Right ventricle myocardium superior (tissue), 1 donor: ENCODE measurements at places on chromosomes 2 and 18. TPM values are rescaled to one million over a fixed set of nuclear protein-coding genes. Genes with fewer than 3 reads are reported as not detected.

Gene RAB12
- 123 TPM for total RNA-seq

Gene CREG2
- total RNA-seq = not detected

DNA sequence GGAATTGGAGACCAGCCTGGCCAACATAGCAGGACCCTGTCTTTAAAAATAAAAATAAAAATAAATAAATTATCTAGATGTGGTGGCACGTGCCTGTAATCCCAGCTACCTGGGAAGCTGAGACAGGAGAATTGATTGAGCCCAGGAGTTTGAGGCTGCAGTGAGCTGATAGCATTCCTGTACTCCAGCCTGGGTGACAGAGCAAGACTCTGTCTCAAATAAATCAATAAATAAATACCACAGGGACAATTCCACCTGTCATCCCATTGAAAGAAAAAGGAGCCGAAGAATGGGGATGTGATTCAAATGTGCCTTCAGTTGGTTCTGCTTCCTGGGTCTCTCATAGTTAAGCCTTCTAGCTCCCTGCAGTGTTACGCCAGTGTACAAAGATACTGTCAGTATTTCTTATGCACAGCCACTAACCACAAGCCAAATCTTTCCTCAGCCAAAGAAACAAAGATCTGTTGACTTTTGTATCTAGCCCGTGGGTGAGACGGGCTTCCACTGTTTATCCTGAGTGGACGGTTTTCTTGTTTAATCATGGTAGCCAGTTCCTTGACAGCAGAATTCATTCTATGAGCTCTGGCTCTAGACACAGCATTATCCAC, 12.6 kb downstream of the LGALSL start:
- DNase-seq = no peak

DNA sequence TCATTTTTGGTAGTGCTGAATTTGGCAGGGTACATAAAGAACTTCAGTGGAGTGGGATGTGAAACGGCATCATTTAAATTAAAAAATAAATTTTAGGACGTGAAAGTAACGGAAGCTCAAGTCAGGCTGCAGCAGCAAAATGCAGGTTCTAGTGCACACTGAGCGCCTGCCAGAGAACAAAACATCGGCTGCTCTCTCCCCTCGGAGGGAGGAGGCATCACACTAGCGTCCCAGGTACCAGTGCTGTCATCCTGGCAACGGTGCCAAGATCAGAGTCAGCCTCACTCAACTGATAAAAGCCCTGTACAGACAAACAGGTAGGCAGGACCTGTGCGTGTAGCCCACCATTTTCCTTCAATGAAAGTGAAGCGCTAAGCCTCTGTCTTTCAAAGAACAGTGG, 261.5 kb downstream of the PTGR3 start:
- no peak for DNase-seq

- DNase-seq = no peak
Observed at GRCh38 chr18:37138456-37138855, 309.5 kb downstream of the KIAA1328 start.
